ENCODE measurements at places on chromosomes 4 and X.

DNA sequence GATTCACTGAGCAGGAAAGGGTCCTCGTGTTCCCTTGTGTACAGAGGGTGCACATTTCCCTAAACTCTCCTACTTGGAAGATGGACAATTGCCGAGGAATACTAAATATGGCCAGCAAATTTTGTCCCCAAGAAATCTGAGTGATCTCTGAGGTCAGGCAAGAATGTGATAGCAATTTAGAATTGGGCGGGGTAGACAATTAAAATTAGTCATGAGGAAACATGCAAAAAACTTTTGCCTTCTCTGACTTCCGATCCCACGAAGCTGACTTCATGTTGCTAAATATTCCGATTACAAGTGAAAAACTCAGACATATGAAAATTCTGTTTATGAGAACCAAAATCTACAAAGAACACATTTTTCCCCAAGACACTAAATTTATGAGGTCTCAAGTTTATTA is 453.9 kb upstream of the ZFP42 start:
- DNase-seq, result no peak

DNA sequence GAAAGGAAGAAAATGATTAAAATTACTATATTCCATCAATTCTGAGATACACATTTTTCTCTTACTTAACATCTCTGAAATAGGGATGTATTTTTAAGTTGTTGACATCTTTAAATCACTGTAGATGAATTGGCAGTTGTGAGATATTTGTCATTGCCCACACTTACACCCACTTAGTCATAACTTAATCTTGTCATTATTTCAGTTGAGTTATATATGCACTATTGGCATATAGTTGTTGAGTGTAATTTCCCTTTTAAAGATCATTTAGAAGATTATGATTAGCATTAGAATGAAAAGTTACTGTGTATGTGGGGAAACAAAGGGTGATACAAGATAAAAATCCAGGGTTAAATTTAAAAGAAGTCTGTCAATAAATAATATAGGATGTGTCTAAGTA is 2.2 kb downstream of the AIMP1 start:
- no peak for DNase-seq

DNA sequence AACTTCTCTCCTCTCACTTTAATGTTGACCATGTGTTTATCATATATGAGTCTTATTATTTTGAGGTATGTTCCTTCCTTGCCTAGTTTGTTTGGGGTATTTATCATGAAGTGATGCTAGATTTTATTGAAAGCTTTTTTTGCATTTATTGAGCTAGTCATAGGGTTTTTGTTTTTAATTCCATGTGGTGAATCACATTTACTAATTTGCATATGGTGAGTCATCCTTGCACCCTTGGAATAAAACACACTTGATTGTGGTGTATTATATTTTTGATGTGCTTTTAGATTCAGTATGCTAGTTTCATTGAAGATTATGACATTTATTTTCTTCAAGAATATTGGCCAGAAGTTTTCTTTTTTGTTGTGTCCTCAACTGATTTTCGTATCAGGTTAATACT is 464.6 kb downstream of the PCDH18 start:
- no peak for DNase-seq

GRCh38 chr4:184419976-184420375 is 54.4 kb downstream of the IRF2 start:
- no peak for DNase-seq

DNA sequence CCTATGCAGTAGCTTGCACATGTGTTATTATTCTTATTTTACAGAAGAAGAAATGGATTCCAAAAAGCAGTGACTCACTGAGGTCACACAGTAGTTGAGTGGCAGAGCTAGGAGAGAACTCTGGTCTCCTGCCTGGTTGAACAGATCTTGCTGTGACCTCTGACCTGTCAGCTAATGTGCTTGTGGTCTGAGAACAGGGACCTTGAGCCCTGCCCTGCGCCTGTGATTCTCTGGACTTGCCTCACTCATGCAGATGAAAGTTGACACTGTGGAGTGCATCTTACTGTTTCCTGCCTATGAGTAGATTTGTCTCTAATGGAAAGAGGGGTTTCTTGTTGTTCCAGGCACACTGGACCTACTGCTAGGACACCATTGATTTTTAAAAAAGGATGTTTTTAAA is 32.3 kb downstream of the ETNPPL start:
- DNase-seq, result no peak

- no peak for DNase-seq
Measured at GRCh38 chr4:41143311-41144039, 70.9 kb downstream of the APBB2 start.

Measured in activated naive CD4-positive, alpha-beta T cell treated with anti-CD3 and anti-CD28 coated beads, Interleukin-2, amount 10 ng/mL, durations not matched to agents 7 days and 5 days (primary cell).